ENCODE measurements at places on chromosomes 2 and 18.
A peak's percentile ranks its signal among the peaks of the same experiment; 100 is the strongest.

DNA sequence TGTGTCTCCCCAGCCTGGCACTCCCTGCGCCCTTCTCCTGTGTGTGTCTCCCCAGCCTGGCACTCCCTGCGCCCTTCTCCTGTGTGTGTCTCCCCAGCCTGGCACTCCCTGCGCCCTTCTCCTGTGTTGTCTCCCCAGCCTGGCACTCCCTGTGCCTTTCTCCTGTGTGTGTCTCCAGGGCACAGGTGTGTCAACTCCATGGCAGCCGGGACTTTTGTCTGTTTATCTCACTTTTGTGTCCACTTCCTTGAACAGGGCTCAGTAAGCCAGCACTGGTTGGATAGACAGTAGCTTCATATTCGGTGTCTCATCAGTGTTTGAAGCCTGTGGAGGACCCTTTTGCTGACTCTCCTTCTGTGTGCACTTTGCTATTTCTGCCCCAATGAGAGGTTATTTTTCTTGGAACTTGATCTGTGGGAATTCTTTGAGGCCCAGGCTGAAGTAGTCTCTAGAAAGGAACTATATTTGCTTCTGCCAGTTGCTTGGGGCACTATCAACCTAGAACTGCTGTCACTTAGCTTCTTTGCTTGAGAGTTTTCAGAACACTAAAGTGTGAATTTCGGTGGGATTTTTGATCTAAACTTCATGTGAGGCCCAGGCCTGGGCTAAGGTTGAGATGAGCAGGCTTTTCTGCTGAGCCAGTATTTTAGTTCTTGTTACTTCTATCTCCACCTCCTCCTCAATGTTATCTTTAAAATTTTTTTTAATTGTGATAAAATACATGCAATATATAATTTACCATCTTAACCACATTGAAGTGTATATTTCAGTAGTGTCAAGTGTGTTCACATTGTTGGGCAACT is 8.3 kb upstream of the ASB1 start:
- peak; percentile 16 for DNase-seq

- DNase-seq, result no peak
Measured at GRCh38 chr2:82120654-82121053, 1816.1 kb upstream of the LRRTM1 start.

GRCh38 chr2:95048825-95049682 is 23.5 kb downstream of the MAL start:
- no peak for DNase-seq

DNA sequence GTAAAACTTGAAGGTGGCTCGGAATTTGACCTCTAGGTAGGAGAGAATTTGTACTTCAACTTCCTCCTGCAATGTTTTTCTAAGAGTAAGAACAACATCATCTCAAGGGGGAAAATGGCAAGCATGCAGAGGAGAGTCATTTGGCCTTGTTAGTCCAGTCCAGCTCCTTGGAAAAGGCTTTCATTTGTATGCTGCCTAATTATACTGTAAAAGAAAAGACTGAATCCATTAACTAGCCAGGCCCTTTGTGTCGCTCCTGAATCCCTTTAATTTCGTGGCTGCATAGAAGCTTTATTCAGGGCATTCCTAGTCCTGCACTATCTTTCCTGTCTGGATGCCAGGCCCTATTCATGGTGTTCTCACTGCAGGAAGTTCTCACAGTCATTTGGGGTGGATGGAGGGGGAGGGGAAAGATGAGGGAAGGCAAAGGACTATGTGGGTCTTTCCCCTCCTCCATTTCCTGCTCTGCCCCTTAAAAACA is 36.0 kb downstream of the PHLPP1 start:
- DNase-seq, result peak; percentile 29

DNA sequence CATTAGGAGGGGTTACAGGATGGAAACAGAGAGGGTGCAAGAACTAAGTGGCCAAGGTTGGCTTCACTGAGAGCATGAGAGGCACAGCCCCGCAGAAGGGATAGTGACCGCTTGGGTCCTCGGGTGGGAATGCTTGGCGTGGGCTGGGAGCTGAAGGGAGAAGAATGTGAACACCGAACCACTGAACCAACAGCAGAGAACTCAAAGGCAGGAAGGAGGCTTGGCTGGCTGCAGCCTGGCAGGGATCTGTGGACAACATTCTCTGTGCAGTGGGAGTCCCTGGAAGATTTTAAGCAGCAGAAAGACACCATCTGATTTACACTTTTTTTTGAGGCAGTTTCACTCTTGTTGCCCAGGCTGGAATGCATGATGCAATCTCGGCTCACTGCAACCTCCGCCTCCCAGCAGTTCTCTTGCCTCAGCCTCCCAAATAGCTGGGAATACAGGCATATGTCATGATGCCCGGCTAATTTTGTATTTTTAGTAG is 33.9 kb downstream of the SOWAHC start:
- peak; percentile 12 for DNase-seq

GRCh38 chr2:223529696-223530095 is 72.5 kb downstream of the SCG2 start:
- DNase-seq, result no peak

DNA sequence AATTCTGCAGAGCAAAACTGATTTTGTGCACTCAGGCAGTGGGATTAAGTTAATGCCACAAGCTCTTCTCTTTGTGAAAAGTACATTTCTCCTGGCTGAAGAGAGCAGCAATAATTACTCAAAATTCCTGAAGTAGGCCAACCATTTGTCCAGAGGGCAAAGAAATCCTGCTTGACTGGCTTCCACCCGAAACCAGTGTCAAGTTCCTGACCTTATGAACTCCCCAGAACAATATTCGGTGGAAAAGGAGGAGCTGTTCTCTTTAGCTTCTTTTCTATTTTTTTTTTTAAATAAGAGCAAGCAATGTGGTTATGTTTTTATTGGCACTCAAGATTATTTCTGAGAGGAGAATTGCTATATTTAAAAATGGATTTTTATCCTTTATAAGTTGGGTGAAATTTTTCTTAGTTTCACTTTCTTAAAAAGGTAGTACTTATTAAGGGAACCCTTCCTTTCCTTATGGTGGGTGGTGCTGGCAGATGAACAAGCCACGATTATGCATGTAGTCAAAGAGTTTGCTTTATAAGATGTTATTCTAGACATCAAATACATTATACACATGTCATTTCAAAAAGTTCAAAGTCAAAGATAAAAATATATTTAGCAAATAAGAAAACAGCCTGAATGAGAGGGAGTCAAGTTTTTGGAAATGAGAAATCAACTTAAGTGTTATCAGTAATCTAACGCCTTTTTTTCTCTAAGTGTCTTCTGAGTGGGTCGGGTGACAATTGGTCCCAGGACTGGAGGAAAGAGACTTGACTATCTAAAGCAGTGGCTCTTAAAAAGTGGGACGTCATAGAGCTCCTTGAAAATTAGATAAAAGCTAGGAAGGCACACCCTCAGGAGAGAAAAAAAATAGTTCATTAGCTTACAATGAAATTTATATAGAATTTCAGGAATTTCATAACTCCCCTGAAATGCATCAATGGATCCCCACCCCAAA is 194.5 kb downstream of the IKZF2 start:
- no peak for DNase-seq

DNA sequence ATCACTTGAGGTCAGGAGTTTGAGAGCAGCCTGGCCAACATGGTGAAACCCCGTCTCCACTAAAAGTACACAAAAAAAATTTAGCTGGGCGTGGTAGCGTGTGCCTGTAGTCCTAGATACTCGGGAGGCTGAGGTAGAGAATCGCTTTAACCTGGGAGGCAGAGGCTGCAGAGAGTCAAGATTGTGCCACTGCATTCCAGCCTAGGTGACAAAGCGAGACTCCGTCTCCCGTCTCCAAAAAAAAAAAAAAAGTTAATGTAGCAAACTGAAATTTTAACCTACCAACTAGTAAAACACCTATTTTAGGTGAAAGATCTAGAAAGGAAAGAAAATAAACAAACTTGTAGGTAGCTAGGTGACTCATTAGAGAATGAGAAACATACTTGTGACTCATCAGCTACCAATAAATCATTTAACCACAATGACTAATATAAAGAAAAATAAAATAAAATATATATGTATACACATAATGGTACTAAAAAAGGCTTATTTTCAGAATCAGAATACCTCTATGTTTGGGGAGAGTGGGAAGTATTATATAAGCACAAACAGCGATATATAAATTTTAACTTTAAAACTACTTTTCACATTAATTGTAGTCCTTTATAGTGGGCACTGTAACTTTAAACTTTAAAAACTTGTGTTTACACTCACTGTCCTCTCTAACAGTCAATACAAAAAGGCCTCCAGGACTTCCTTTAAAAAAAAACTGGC is 36.6 kb downstream of the DARS1 start:
- DNase-seq, result no peak

- no peak for DNase-seq
Measured at GRCh38 chr2:1402064-1402463, 11.2 kb upstream of the TPO start.
